ENCODE measurements at places on chromosomes 5 and 9. TPM values are rescaled to one million over a fixed set of nuclear protein-coding genes. Genes with fewer than 3 reads are reported as not detected.

GFI1B gene
- total RNA-seq = not detected

F12 gene
- 5.6 TPM for total RNA-seq

- peaks cover 8% of the 10 kb centered on the region for H3K4me1 ChIP-seq
- no peak overlapping the region for H3K27ac ChIP-seq
- H3K4me3 ChIP-seq = no peak overlapping the region
- DNase-seq = no peak
- H3K27me3 ChIP-seq = peaks cover 10% of the 10 kb centered on the region
Measured at GRCh38 chr9:98801969-98802371, 5.5 kb upstream of the GALNT12 start.

- no peak for DNase-seq
- peaks cover 16% of the 10 kb centered on the region for H3K27me3 ChIP-seq
- H3K36me3 ChIP-seq = no peaks in the 10 kb centered on the region
Measured at GRCh38 chr5:103454770-103455169, 107.8 kb downstream of the NUDT12 start.

ADRB2 gene
- total RNA-seq = 0.23 TPM

C9orf153 gene
- total RNA-seq = not detected

INSL4 gene
- not detected for total RNA-seq

FEM1C gene
- 14.7 TPM for total RNA-seq

DNA sequence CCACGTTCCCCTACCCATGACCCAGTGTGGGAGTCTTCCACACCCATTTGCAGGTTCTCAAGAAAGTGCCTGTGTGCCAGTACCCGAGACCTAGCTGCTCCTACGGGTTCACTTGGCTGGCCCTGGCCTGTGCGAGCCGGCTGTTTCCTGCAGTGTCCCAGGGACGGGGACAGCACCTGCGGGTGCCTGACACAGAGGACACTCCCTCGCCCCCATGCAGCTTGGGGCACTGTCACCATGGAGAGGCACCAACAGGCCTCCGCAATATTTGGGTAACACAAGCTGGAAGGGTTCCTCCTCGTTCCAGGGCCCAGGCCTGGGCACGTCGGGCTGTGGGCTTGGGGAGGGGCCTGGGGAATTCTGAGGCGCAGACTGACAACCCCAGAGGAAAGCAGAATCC, 41.4 kb downstream of the DUSP1 start:
- no peak for DNase-seq
- H3K36me3 ChIP-seq = no peaks in the 10 kb centered on the region
- H3K4me1 ChIP-seq = no peaks in the 10 kb centered on the region
- no peak overlapping the region for H3K27ac ChIP-seq
- no peak overlapping the region for H3K4me3 ChIP-seq

PCDHB4 gene
- total RNA-seq = not detected

- H3K4me3 ChIP-seq = no peak overlapping the region
- peak; percentile 52 for DNase-seq
- no peaks in the 10 kb centered on the region for H3K36me3 ChIP-seq
- peaks cover 12% of the 10 kb centered on the region for H3K4me1 ChIP-seq
- H3K27me3 ChIP-seq = no peaks in the 10 kb centered on the region
Measured at GRCh38 chr5:56200971-56201666, 32.0 kb downstream of the ANKRD55 start.

GRCh38 chr9:7523426-7524043, 276.0 kb downstream of the DMAC1 start:
- H3K36me3 ChIP-seq = no peaks in the 10 kb centered on the region
- no peak for DNase-seq
- H3K27ac ChIP-seq = no peak overlapping the region
- H3K4me1 ChIP-seq = no peaks in the 10 kb centered on the region
- peaks cover 6% of the 10 kb centered on the region for H3K27me3 ChIP-seq

- H3K4me3 ChIP-seq = no peak overlapping the region
- H3K36me3 ChIP-seq = peaks cover 76% of the 10 kb centered on the region
- no peak overlapping the region for H3K27ac ChIP-seq
- peaks cover 4% of the 10 kb centered on the region for H3K4me1 ChIP-seq
- H3K27me3 ChIP-seq = no peaks in the 10 kb centered on the region
Measured at GRCh38 chr5:169842699-169843098, 137.6 kb downstream of the INSYN2B start.

- DNase-seq = no peak
- H3K4me3 ChIP-seq = no peak overlapping the region
- peaks cover 2% of the 10 kb centered on the region for H3K4me1 ChIP-seq
- H3K27ac ChIP-seq = no peak overlapping the region
- H3K36me3 ChIP-seq = no peaks in the 10 kb centered on the region
Measured at GRCh38 chr5:82657033-82657699, 379.0 kb upstream of the RPS23 start.

DNA sequence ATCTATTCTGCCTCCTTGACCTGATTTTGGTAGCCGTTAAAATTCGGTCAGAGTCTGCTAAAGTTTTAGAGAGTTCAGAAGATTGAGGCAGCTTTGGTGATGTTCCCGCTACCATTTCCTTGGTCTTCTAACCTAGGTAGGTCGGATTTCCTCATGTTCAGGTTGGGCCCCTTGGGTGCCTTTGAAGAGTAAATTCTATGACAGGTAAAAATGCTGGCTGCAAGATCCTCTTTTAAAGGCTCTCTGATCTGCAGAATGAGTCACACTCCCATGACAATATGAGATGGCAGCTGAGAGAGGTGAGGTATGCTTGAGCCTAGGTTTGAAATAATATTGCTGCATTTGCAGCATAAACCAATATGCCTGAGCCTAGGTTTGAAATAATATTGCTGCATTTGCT, 198.9 kb downstream of the TSSK1B start:
- H3K4me3 ChIP-seq = no peak overlapping the region
- H3K27me3 ChIP-seq = peaks cover 15% of the 10 kb centered on the region
- H3K27ac ChIP-seq = no peak overlapping the region
- no peaks in the 10 kb centered on the region for H3K36me3 ChIP-seq
- DNase-seq = no peak
- H3K4me1 ChIP-seq = no peaks in the 10 kb centered on the region
